GM10248 (cell line): ENCODE measurements at places on chromosomes 2 and 18.

- no peak for DNase-seq
Observed at GRCh38 chr18:44870631-44871502, 190.2 kb downstream of the SETBP1 start.

DNA sequence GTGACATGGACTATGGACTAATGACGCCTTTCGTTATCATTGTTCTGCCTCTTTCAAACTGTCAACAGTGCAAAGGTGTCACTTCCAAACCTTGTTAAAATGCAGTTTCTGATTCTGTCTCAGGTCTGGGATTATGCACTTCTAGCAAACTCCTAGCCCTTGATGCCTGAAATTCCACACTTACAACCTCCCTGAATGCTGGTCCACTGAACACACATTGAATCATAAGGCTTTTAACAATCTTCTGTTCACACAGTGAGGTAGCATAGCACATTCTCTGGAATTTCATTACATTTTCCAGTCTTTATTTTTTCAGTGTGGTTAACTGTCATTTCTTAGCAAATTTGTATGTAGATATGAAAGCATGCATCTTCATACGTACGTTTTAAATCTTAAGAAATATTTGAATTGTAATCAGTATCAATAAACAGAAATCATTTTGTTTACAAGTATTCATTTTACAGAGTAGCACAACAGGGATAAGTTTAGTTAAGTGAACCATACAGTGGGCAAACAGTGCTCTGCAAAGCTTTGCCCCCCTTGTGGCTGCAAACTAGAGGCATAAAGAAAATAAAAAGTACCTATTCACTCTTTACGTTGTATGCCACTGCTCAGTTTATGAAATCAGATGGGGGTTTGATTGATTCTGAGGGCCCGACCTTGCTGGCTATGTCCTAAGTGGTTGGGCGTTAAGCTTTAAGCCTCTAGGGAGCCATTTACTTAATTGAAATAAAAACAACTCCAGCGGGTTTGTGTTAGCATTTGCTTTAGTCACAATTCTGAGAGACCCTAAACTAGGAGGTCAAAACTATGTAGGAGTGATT lies 250.8 kb downstream of the LRRTM1 start:
- no peak for DNase-seq

- DNase-seq, result no peak
Observed at GRCh38 chr2:129242269-129242668, 737.2 kb upstream of the RAB6C start.

- DNase-seq, result no peak
Observed at GRCh38 chr2:175080479-175080878, 75.3 kb upstream of the CHN1 start.

DNA sequence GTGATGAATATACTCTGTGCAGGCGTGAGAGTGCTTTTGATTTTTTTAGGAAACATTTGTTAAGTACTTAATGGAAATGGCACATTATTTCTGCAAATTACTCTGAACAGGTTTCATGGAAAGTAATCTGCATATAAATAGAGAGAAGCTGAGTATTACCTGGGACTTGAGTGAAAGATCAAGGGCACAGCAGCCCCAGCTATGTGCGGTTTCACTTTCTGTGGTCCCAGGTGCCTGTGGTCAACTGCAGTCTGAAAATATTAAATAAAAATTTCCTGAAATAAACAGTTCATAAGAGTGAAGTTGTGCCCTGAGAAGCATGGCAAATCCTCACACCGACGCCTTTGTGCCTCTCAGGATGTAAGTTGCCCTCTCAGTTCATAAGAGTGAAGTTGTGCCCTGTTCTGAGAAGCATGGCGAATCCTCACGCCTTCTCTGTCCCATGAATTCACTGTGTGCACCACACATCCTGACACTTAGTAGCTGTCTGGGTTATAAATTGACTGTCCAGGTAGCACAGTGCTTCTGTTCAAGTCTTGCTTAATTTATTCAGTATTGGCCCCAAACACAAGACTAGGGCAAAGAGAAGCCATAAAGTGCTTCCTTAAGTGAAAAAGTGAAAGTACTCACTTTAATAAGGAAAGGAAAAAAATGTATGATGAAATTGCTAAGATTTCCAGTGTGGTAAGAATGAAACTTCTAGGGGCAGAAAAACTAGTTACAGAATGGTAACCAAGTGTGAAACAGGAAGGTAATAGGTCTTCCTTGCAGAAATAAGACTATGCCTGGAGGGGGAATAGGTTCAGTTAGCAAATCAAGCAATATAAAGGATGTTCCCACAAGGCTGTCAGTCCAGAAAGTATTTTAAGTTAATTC lies 4.3 kb upstream of the SNTG2 start:
- no peak for DNase-seq

- DNase-seq, result no peak
Observed at GRCh38 chr2:190599546-190600220, 49.2 kb upstream of the NAB1 start.

DNA sequence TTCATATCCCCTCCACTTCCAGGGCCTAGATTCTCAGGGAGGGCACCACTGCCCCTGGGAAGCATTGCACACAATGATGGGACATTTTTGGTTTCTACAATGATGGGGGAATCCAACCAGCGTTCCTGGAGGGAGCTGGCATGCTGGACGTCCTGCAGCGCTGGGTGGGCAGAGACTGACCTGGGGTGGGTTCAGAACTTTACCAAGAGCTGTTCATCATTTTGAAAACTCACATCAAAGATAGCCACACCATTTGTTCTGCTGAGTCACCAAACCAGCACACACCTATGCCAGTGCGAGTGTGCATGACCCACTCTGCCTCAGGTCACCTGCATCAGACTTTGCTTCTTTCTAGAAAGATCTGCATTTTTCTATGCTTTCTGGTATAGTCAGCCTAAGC lies 14.1 kb upstream of the ARMC9 start:
- no peak for DNase-seq

DNA sequence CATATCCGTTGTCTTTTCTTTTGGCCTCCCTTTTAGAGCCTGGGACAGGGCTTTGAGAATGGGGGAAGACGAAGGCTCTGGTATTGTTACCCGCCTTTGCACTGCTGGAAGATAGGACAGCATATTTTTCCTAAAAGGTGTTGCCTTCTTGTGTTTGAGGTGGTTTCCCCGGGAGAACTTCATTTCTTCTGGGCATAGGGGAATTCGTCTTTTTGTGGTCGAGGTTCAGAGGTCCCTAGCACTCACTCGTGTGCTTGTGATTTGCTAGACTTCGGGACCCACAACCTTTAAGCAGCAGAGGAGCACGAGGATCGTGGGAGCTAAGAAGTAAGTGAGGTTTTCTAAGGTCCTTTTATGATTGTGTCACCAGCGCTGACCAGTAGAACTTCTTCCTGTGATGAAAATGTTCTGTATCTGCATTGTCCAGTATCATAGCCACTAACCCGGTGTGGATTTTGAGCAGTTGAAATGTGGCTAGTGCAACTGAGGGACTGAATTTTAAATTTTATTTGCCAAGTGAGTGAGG lies 611 bp downstream of the ZNF512 start:
- no peak for DNase-seq

GRCh38 chr2:196131384-196131937 lies 39.9 kb downstream of the STK17B start:
- DNase-seq, result no peak

GRCh38 chr18:60157810-60158209 lies 214.8 kb downstream of the MC4R start:
- no peak for DNase-seq

DNA sequence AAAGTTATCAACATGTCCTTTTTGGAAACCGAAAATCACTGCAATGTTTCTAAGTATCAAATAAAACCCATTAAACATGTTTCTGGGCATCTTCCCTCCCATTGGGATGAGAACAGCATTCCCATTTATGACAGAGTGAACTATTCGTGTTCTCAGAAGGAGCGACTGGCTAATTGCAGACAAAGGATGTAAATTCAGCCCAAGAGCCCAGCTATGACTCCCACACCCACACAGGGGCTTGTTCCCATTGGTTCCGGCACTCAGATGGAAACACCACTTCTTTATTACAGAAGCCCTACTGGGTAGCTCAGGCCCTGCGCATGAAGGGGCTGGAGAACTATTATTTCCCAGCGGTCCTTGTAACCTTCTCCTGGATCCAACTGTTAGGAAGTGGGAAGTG lies 16.6 kb upstream of the NPAS2 start:
- DNase-seq, result no peak

GRCh38 chr2:205860181-205860580 lies 177.9 kb downstream of the NRP2 start:
- no peak for DNase-seq

DNA sequence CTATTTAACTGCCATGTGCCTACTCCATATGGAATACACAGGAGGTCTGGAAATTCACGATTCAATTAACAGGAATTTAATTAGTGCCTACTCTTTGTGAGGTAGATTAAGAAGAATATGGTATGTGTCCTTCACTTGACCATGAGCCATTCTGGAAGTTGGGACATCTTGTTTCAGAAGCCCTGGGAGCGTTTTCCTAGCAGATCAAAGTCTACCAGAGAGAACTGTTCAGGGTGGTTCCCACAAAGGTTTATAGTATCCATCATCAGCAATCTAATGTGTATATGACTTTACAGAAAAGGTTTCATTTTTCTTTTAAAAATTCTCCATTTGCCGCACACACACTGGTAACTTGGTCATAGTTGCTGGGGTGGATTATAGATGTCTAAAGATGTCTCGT lies 159.1 kb downstream of the LRRTM1 start:
- DNase-seq, result no peak
